ENCODE measurements at places on chromosomes 12 and 14.

DNA sequence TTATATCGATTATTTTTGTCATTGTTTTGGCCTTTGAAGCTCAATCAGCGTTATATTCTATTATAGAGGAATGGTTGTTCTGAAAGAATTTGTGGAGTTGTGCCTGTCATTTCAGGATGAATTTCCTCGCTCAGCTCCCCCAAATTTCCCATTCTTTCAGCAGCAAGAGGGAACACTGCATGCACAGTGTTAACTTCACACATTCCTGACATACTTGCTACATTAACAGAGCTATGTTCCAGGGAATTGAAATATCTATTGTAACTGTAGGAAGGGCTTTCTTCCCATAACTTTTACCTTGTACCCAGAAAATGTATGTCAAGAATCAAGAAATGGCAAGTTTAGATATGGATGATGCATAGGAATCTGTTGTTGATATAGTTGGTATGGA, 379.0 kb downstream of the LRIG3 start:
- DNase-seq: no peak

- no peak for DNase-seq
Observed at GRCh38 chr14:88247228-88247627, 75.8 kb downstream of the KCNK10 start.

DNA sequence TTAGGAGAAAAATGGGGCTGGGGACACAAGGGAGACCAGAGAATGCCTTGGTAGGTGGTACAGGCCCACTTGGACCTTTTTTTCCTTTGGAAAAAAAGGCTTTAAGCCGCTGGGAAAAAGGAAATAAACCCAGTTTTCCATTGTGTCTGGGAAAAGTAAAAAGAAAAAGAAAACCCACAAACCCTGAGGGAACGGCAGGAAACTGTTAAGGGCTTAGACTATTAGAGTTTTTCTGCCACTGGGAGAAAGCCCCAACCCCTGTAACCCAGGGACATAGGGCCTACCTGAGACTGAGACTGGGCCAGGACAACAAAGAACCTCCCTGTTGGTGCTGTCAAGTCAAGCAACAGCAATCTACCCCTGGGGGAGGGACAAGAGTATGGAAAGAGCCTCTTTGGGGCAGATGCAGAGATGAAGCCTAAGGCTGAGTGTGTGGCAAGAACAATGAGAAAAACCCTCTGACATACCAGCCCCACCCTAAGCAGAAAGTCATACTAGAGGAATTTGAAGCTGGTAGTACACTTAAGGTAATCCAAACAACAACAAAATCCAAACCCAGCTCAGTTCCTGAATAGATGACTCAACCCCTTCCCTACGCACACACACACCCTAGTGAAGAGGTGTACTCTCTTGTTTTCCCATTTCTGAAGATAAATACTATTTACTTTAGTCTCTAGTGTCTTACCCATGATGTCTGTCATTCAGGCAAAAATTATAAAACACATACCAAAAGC, 22.8 kb downstream of the ATF1 start:
- no peak for DNase-seq

DNA sequence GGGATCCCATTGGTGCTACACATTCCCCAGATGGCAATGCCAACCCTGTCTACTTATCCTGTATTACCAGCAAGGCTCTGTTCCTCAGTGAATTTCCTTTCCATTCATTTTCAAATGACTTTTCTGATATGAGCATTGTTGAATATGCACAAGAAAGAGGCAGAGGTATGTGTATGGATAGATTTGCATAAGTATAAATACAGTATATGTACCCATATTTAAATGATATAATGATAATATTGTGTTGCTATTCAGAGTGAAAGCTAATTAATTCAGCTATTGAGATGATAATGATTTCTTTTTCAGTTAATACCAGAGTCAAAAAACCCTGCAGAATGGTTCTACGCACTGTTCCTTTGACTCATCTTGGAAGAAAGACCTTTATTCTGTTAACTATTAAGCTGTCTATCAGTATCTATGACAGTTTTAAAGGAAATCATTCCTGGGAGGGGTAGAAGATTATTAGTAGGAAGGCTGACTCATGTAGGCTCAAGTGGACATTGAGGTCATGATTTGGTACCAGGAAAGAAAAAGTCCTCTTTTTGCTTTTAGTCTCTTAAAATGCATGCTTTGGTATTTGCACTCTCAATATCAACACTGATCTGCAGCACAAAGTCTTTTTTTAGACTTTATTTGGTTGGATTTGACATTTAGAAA, 44.9 kb upstream of the GAS2L3 start:
- no peak for DNase-seq

- DNase-seq: no peak
Observed at GRCh38 chr12:1680804-1681492, 9.9 kb upstream of the ADIPOR2 start.

GRCh38 chr12:104175726-104176247, 37.8 kb upstream of the NFYB start:
- no peak for DNase-seq
